ENCODE measurements at places on chromosomes 2 and 18.

DNA sequence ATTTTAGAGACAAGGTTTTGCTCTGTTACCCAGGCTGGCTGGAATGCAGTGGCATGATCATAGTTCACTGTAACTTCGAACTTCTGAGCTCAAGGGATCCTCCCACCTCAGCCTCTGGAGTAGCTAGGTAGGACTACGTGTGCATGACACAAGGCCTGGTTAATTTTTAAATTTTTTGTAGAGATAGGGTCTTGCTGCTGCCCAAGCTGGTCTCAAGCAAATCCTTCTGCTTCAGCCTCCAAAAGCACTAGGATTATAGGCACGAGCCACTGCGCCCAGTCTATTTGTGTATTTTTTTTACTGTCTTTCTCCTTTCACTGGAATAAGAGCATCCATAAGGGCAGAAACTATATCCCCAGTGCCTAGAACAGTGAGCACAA is 89.3 kb downstream of the PLEKHM3 start:
- DNase-seq = no peak

GRCh38 chr2:234392041-234392615 is 104.8 kb downstream of the ARL4C start:
- DNase-seq = no peak

DNA sequence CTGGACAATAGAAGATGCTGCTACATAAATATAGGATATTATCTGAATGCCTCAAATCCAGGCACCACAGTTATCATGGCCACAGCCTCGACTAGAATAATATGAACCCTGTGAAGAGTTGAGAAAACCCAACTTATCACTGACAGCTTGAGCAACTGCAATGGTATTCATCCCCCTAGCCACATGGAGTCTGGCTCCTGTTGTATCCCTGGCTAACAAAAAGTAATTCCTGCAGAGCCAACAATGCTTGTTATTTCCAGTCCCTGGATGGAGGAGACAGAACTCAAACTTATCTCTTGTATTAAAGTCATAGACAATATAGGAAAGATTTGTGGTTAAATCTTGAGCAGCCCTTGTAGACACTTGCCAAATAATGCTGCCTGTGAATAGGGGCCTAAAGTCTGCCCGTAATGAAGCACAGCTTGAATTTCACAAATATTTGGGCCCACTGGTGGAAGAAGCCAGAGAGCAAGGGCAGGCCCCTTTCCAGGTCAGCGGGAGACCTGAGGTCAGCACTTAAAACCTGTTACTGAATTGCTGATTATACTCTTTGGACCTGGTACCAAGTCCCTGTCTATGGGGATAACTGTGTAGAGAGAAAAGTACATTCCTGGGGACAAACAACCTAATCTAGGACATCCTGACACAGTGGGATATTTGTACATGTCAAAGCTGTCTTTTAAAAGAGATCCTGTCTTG is 28.4 kb upstream of the SUCLG1 start:
- no peak for DNase-seq

- peak; percentile 66 for DNase-seq
These were observed 80.0 kb downstream of the ETAA1 start for GRCh38 chr2:67476809-67477790.

DNA sequence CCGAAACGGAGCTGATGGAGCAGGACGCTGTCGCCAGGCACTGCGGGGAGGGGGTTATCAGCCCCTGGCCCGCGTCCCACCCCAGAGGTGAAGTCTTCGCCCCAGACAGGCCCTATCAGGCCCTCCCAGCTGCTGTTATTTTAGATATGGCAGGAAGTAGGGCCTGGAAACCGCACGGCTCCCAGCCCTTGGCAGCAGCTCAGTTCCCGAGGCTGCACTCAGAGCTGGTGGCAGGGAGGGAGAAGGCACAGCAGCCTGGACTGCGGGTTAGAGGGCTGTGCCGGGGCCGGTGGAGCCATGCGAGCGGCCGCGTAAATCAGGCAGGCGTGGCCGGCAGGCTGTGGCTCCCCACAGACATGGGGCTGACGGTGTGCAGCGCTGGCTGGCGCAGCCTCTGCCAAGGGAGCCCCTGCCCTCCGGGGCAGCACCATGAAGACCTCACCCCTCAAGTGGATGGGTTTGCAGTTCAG is 111.4 kb downstream of the NFATC1 start:
- no peak for DNase-seq

- DNase-seq = peak; percentile 88
These were observed 1.0 kb upstream of the MAP4K4 start for GRCh38 chr2:101696272-101697123.

DNA sequence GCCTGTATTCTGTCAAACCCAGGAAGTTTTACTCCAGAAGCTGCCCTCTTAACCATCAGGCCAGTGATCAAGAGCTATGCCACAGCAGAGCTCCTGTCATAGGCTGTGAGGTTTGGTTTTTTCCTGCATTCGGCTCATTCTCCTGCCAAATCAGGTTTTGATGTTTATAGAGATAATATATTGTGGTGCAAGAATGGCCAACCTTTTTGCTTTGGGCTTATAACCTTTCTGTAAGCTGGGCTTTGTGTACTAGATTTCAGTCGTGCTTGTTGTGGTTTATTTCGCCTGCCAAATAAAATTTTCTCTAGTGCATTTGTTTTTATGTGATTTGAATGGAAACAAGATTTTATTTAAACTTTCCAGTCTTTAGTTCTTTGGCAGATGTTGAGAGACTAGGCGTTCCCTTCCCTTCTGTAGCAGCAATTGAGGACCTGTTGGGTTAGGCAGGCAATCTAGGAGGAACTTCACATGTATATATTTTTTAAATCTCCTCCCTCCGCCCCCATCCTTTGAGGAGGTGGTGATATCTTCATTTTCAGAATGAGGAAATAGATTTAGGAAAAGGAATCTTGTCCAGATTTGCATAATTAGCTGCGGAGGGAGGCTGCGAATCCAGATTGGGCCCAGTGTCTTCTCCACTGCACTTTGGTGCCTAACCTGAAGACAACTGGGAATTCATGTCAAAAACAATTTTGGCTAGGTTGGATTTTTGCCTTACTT is 2.6 kb downstream of the KDM3A start:
- no peak for DNase-seq

DNA sequence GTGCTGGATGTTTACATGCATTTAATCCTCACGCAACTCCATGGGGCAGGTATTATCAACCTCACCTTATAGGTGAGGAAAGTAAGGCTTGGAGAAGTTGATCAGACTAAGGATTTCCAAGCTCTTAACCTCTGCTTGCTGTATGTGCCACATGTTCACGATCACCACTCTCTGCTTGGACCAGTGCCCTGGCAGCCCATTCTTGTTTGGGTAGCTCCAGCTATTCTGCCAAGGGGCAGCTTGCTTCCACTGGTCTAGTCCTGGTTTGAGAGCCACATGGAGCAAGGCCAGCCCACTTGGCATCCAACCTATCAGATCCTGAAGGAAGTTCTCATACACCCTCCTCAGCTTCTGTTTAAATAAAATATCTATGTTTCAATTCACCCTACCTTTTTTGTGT is 14.3 kb downstream of the PLB1 start:
- no peak for DNase-seq

GRCh38 chr18:7946734-7947377 is 379.7 kb downstream of the PTPRM start:
- peak; percentile 94 for DNase-seq

DNA sequence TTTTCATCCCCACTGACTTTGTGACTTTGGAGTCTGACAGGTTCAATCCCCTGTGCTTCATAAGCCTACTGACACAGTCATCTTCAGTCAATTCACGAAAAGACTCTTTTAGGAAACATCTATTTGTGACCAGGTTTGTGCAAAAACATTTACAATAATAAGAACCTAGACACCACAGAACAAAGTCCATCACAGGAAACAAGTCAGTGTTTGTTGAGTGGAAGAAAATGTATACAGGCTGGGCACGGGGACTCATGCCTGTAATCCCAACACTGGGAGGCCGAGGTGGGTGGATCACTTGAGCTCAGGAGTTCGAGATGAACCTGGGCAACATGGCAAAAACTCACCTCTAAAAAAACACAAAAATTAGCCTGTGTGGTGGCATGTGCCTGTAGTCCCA is 49.7 kb downstream of the TGFA start:
- DNase-seq = no peak

- DNase-seq = no peak
These were observed 198.3 kb downstream of the LDLRAD4 start for GRCh38 chr18:13416848-13417247.

- DNase-seq = peak; percentile 87
These were observed 3.0 kb downstream of the EVX2 start for GRCh38 chr2:176080540-176081375.

DNA sequence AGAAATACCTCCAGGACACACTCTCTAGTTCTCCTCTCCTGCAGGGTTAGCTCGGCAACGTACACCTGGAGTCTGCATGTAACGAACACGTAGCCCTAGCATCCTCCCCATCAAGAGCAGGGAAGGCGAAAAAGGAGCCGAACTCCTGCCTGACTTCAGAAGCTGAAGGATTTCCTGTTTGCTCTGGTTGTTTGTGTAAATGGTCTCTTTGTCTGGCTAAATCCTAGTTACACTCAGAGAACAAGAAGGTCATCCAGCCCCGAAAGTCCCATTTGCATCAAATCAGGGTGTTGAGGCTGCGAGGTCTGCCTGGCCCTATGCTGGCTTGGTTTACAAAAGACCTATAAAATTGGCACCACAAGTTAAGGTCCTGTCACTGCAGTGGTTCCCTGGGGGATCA is 66.4 kb upstream of the POMC start:
- DNase-seq = peak; percentile 93

GRCh38 chr2:61173116-61173515 is 11.1 kb downstream of the C2orf74 start:
- DNase-seq = no peak

- DNase-seq = no peak
These were observed 59.2 kb upstream of the DSG1 start for GRCh38 chr18:31258789-31259188.

DNA sequence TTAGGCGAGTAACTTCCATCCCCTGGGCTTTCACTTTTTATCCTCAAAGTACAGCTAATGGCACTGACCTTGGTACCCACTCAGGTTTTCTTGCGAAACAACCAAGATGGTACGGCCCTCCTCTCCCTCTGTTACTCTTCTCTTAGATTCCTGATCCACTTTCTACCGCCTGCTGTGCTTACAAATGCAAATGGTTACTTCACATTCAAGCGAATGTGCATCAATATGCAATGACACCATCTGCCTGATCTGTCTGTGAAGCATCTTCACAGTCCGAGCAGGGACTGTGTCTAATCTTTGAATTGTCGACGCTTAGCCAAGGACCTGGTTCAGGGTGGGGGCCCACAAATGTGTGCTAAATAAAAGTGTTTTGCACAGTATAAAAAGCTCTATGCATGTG is 112.2 kb downstream of the TRIB2 start:
- no peak for DNase-seq

- DNase-seq = peak; percentile 38
These were observed 23.2 kb upstream of the ZNF516 start for GRCh38 chr18:76518123-76518859.

DNA sequence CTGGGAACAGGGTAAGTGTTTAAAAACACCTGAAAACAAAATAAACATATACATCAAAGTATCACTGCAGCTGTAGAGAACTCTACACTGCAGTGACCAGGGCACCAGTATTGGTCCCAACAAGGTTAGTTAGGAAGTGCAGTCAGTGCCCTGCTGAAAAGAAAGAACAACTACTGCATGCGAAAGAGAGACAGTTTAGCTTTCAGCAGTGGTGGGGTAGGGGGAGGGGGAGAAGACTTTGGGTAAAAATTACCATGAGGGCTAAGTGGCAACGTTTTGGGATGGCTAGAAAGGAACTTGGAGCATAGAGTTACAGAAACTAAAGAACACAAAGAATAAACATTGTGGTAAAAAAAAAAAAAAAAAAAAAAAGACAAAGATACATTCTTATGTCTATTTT is 112.1 kb downstream of the UPP2 start:
- DNase-seq = peak; percentile 47

DNA sequence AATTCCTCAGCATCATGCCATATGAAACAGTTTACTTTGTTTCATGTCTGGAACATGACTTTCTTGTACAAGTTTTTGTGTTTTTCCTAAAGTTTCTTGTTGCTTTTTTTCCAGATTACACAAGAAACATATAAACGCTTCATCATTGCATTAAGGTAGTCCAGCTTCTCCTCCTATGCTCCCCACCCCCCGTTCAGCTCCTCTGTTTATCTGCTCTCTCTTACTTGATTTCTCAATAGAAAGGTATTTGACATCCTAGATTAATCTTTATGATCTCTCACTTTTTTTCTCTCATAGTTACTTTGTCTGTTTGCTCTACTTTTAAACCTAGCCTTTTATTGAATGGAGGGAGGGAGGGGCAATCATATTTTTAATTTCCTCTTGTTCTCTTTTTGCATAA is 25.4 kb downstream of the SLC40A1 start:
- DNase-seq = no peak

DNA sequence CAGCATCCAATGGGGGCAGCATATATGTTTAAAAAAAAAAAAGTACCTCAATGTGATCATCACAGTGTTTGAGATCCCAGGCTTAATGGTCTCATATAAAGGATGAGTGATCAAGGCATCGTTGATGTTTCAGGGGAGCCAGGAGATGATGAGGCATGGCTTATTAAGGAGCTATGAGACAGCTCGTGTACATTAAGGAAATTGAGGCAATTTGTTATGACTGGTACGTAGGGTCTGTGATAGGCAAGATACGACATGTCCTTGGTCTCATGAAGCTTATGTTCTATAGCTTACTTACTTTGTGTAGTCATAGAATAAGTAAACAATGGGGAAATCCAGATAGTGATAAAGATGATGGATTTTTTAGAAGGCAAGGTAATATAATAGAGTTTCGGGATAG is 49.1 kb upstream of the FAM171B start:
- DNase-seq = no peak

GRCh38 chr2:135676031-135676430 is 65.6 kb upstream of the UBXN4 start:
- no peak for DNase-seq

DNA sequence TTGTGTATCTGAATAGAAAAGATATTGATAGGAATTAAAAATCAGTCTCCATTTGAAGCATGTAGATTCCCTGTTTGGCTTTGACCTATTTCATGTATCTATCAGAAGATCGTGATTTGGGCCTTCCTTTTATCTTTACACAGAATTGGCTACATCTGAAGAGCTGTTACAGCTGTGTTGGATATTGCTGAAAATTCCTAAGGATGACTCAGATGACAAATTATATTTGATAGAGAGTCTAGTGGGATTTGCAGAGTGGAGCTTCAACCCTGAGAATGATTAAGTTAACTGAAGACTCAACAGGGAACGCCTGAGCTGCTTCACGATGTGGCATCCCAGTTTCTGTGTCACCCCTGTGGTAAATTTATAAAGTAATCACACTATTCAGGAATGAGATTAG is 4.9 kb upstream of the COL3A1 start:
- DNase-seq = no peak

DNA sequence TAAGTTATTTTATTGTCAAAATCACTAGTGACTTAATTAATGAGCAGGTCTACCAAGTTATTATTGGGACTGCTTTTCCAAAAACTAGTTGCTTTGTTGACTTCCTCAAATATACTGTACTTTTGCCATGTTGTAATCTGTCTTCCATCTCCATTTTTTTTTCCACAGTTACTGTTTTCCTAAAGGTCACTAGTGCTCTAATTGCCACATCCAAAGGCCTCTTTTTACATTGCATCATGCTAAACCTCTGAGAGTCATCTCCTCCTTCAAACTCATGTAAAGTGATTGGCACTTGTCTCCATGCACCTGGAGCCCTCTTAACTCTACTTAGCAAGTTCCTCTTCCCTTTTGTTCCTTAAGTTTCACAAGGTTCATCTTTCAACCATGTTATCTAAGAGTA is 11.8 kb downstream of the PMAIP1 start:
- DNase-seq = peak; percentile 67
